ENCODE measurements at places on chromosomes 2 and 18.
A peak's percentile ranks its signal among the peaks of the same experiment; 100 is the strongest.

GRCh38 chr2:16664809-16665747, 556 bp downstream of the CYRIA start:
- DNase-seq = no peak

- peak; percentile 57 for DNase-seq
Measured at GRCh38 chr2:111698743-111699554, 185.0 kb downstream of the ANAPC1 start.

DNA sequence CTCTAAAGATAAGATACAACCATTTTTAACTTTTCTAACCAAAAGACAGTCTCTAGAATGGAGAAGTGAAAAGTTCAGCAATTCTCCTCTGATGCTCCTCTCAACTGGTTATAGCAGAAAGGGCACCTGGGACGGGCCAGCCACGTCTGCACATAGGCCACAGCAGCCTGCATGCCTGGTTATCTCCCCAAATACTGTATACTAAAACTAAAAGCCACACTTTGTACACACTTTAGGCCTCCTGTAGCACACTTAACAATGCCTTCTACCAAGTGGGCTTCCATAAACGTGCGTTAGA, 179.1 kb downstream of the ANKRD44 start:
- no peak for DNase-seq

- DNase-seq = no peak
Measured at GRCh38 chr2:122863532-122863931, 1108.1 kb downstream of the TSN start.

GRCh38 chr2:181910028-181910831, 18.7 kb downstream of the ITPRID2 start:
- no peak for DNase-seq

Data from frontal cortex (tissue), 4 donors.